ENCODE measurements at places on chromosomes 5 and 9.

DNA sequence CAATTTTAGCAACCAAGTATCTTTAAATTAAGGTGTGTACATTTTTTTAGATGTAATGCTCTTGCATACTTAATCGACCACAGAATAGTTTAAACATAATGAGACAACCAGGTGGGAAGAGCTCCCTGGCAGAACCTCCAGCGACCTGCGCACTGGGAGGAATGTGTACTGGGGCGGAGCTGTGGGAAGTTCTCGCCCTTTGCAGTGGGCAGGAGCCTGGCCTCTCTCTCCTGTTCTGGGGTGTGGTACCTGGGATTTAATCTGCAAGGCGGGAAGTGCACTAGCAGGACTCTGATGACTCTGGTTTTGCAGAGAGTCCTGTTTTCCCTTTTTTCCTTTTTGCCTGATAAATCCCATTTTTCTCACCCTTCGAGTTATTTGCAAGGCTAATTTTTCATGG is 150.7 kb downstream of the SLC28A3 start:
- DNase-seq: no peak

DNA sequence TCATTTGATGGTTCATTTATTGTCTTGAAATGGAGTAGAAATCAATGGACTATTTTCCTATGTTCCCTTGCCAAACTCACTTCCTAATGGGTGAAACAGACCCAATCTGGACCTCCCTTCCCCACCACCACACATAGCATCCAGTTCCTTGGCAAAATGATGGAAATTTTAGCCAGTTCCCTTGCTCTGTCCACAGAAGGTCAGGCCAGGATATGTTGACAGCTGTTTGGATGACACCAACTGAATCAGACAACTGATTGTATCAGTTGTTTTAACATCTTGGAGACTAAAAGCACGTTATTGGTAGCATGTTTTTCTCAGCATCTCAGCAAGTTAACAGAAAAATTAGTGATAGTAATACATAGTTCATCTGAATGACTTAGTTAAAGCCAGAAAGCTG is 534.8 kb downstream of the PSAT1 start:
- no peak for DNase-seq

DNA sequence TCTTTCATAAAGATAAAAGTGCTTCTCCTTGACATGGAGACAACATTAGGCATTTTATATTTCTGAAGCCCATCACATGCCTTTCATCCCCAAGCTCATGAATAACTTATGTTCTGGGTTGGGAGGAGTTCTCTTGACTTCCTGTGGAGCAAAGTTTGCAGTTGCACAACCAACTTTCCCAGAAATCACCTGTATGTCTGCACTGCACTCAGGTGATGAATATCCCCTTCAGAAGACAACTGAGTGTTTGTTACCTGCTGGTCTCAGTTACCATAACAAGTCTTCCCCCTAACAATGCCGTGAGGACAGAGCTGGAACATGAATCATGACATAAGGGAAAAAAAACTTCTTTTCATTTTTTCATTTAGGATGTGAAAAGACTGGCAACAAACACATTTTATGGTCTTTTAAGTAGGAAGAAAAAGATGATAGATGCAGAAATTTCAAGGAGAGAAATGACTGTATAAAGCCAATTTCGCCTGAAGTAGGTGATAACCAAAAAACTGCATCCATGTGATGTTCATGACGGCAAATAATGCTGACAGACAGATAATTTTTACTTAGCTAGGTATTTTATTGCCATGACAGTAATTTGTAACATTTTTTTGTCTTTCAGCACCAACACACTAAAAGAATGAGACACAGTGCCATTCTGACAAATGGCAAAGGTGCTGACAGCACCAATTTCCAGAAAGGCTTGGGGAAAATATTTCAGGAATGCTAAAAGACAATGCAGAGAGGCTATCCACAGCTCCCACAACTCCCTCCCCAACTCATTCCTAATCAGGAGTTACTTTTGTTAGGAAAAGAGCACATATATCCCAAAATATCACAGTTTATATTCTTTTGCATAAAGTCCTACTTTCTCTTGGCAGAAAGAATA is 656.3 kb downstream of the PRELID2 start:
- no peak for DNase-seq

DNA sequence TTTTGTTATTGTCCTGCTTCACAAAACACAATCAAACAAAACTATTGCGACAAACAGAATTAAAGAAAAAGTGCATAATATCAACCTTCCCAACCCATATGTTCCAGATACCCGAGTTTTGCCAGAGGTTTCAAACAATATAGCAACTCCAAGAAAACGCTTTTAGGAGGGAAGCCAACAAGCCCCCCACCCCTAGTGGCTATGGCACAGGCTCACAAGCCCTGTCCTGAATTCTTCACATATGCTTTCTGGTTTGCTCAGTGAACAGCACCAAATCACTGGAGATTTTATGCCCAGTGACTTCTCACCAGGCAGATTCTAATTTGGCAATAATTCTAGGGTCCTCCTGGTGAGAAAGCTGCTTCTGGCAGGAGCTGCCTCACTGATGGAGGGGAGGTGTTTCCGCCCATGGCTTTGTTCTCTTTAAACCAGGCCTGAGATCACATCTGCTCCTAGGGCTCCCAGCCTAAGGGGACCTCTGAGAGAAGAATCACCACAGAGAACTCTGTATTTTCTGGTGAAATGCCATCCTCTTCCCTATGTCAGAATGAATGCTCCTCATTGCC is 1982.4 kb downstream of the EFNA5 start:
- DNase-seq: no peak

DNA sequence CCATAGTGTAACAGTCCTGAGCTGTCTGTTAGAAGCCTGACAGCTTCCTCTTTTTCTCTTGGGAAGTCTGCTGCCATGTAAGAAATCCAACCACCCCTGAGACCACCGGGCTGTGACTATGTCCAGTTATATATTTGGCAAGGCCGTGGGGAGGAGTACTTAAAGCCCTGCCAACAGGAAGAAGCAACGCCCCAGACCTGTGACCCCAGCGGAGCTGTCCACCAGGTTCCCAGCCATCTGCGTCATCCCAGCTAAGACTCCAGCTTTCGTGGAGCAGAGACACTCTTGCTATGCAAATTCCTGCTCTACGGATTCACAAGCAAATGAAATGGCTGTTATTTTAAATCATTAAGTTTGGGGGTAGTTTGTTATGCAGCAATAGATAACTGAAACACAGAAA is 417.3 kb downstream of the TLE4 start:
- DNase-seq: no peak

DNA sequence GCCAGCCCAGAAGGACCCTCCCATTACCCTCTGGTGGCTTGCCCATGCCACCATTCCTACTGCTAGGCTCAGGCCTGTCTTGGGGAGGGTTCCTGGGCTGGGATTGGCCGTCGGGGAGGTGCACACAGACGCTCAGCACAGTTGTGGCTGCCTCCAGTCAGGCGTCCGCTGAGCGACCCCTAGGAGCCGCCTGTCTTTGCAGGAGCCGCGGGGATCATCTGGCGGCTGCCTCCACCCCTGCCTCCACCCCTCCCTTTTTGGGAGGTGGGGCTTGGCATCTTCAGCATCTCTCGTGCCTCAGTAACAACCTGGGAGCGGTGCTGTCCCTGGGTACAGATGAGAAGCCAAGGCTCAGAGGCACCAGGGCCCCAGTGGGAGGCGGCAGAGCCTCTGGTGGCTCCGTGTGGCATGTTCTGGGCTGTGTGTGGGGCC is 39.6 kb downstream of the RXRA start:
- no peak for DNase-seq

GRCh38 chr9:110214586-110215355 is 6.8 kb upstream of the C9orf152 start:
- no peak for DNase-seq

- no peak for DNase-seq
Measured at GRCh38 chr9:99357575-99357974, 135.5 kb downstream of the SEC61B start.

- DNase-seq: peak; percentile 68
Measured at GRCh38 chr5:141692919-141693725, 11.1 kb upstream of the ARAP3 start.

DNA sequence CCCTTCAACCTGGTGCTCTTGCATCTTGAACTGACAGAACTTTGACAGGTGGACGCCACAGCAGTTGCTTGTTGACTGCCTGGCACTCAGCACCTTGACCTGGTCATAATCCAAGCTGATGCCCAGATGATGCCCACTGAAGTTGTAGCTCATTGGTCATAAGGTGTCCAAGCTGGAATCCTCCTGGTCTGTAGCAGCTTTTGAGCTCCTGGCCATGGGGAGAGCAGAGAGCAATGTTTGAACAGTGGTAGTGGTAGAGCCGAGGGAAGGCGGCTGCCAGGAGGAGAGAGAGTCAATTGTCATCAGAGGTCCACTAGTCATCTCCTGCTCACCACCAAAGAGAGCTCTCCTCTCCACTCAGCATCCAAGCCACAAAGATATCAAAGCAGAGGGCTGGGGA is 23.3 kb downstream of the CSF2 start:
- DNase-seq: no peak

DNA sequence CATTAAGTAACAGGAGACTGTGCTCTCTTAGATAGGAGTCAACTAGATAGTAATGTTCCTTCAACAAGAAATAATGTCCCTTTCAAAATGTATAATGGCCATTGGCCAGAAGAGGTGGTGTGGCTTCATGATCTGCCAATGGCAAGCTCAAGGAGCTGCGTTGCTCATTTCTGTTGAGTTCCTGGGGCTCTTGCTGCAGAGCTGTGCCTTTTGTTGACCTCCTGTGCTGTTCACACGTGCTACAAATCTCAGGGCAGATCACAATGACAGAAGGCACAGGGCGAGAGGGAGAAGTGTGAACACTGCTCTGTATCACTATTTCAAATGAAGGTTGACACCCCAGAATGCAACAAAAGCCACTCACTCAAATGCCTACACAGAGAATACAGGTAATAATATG is 16.0 kb upstream of the TBC1D2 start:
- DNase-seq: no peak

- DNase-seq: no peak
Measured at GRCh38 chr9:14193328-14193990, 120.5 kb downstream of the NFIB start.

- no peak for DNase-seq
Measured at GRCh38 chr9:98750364-98751060, 41.8 kb upstream of the GABBR2 start.

DNA sequence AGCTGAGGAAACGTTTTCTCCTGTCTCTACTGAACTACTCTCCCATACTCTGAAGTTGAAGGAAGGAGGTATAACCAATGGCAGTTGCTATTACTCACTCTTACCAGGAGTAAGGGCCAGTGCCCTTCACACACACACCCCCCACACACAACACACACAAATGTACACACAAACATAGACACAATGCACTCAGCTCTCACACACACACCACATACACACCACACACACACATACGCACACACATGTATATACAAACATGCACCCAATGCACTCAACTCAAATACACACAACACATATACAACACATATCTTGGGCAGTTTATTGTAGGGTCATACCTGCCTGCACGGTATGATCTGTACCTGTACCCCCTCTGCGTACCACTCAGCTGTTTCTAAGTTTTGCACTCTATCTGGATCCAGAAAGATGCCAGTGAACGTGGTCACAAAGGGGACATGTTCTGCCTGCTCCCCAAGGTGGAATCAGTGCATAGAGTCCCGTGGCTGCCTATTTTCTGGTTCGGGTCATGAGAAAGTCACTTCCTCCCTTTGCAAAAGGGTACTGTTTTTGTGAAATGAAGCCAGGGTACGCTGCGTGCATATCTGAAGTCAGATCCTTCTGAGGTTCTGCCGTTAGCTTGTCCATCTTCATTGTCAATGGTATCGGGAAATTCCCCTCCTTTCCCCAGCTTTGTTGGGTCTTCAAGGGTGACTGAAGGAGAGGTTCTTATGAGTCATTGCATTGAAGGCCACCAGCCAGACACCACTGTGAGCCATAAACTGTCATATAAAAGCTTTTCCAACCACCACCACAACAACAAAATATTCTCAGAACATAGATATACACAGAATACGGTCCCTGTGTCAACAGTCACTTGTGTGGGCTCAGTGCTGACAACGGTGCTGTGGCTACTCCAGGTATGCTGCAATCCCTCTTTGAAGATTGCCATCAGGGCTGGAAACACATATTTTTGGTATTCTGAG is 131.9 kb downstream of the UGCG start:
- DNase-seq: no peak

- DNase-seq: peak; percentile 96
Measured at GRCh38 chr5:54310433-54311175, at the start of gene ARL15. TSS of gene ARL15 (minus strand) at chr5:54310573.

DNA sequence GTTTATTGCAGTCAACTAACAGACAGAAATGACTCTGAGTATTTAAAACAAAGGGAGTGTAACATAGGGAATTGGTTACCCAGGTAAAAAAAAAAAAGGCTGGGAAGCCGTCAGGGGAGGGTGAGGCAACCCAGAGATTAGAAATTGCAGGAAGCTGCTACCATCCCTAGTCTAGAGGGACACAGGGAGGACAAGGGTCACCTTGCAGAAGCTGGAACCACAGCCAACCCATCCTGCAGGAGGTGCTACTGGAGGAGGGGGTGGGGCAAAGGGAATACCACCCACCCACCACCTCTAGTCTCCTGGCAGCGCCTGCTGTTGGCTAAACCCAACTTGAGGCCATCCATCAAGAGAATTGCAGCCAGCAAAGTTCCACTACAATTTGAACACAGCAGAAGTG is 6.5 kb downstream of the CAST start:
- DNase-seq: no peak

DNA sequence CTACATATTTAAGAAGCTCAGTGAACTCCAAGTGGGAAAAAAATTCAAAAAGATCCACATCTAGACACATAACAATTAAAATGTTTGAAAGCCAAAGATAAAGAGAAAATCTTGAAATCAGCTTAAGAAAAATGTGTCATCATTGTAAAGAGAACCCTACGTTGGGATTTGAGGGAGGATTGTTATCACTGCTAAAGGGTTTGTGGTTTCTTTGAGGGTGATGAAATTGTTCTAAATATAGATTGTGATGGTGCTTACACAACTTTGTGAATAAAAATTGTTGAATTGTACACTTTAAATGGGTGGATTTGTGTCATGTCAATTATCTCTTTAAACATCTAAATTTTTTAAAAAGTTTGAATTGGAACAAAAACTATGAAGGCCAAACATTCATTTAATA is 92.2 kb upstream of the ADAMTS19 start:
- no peak for DNase-seq

DNA sequence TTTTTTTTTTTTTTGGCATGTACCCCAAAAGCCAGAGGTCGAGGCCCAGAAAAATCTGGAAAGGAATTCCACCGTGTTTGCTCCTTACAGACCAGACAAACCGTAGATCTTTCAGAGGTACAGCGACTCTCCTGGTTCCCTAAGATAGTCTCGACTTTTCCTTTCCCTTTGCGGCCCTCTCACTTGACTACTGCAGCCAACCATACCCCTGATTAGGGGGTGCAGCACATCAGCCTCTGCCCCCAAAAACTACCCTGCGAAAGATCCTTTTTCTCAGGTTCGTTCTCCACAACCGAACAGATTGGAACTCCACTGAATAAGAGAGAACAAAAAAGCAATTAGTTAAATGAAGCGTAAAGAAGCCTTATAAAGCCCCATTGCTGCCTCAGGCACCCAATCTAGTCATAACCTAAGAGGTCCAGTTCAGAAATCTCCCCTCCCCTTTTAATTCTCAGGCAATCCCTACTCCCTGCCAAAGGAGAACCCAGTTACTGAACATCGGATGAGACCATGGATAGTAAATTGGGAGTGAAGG is 379 bp upstream of the TICAM2 start:
- DNase-seq: no peak
